ENCODE measurements at places on chromosomes 3 and 15.

DNA sequence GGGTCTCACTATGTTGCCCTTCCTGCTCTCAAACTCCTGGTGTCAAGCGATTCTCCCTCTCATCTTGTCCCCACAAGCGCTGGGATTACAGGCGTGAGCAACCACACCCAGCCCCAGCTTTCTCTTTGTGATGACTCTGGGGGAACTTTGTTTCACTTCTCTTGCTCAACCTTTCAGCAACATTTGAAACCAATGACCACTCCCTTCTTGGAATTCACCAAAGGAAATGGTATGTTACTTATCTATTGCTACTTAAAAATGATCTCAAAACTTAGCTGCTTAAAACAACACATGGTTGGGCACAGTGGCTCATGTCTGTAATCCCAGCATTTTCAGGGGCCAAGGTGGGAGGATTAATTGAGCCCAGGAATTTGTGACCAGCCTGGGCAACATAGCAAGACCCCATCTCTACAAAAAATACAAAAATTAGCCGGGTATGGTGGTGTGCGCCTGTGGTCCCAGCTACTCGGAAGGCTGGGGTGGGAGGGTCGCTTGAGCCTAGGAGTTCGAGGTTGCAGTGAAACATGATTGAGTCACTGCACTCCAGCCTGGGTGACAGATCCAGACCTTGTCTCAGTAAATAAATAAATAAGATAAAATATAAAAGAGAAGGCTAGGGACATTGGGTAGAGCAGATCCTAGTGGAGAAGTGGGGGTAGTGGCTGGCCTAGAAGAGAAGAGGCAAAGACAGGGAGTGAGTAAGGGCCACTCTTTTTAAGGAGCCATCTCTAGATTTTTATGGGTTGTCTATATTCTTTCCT is 10.3 kb upstream of the COPG1 start:
- DNase-seq, result no peak

DNA sequence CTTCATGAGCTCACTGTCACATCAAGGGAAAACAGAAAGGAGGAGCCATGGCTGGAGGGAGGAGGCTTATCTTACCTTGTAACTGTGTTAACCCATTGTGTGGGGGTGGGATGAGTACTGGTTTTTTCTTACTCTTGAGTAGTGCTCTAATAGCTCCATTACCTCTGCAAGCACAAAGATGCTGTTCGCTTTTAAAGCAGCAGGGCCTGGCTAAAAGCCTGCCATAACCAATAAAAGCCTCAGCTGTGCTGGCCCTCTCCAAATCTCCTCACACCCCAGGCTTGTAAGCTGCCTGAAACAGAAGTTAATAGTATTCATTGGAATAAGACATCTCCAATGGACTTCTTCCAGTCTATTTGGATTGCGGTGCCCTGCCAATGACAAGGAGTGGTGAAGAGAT is 544.1 kb downstream of the TUSC7 start:
- no peak for DNase-seq

DNA sequence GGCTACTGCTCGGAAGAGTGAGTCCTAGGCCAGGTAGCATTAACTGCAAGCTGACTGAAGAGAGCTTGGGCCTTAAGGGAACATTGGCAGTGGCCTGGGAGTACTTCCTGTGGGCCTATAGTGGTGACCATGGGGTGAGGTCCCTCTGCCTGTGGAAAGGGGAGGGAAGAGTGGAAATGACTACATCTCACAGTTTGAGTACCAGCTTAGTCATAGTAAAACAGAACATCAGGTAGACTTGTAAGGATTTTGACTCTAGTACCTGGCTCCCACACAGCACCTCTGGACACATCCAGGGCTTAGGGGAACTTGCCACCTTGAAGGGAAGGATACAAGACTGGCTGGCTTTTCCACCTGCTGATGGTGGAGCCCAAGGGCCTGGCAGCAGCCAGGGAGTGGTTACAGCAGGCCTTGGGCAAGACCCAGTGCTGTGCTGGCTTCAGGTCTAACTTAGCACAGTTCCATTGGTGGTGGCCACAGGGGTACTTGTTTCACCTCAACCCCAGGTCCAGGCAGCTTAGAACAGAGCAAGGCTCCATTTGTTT is 147.8 kb downstream of the SLC9A9 start:
- no peak for DNase-seq

DNA sequence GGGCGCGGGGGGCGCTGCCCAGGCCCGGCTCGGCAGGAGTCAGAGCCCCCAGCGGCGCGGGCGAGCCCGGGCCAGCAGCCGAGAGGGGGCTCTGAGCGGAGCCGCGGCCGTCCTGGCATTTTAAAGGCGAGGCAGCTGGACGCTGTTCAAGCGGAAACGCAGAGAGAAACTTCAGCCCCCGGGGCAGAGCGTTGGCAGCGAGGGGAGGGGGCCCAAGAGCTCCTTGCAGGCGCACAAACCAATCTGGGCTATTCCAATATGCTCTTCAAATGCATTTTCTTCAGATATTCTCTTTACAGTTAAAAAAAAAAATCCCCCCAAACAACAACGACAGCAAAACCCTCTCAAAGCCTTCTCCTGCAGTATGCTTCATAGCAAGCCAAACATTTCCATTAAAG is at the start of gene CTXND1:
Gene CTXND1, minus strand, starts transcription at position 93 of the 398 bp plus-strand sequence. CDS start 50,264 bp downstream, outside the sequence.
- no peak for DNase-seq

GRCh38 chr3:58720526-58720925 is 54.0 kb upstream of the FAM3D start:
- no peak for DNase-seq

DNA sequence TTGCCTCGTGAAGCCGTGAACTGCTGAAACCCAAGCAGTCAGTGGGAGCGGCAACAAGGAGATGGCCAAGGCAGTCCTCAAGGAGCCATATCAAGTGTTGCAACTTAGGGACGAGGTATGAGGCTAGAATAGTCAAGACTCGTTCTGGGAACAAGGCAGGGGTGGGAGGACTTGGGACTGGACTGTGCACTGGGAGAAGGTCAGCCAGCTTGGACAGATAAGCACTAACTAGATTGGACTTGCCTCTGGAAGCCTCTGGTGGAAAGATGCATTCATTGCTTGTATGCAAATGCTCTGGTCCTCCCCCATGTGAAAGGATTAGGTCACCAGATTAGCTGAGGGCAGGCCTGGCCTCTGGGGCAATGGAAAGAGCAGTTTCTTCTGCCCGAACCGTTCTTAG is 123.3 kb upstream of the CTNNB1 start:
- DNase-seq, result no peak
